OCI-LY7 (cell line): ENCODE measurements at places on chromosomes 7 and 10.

- DNase-seq, result peak; percentile 74
Observed at GRCh38 chr7:149742075-149742701, 31.2 kb downstream of the ZNF467 start.

DNA sequence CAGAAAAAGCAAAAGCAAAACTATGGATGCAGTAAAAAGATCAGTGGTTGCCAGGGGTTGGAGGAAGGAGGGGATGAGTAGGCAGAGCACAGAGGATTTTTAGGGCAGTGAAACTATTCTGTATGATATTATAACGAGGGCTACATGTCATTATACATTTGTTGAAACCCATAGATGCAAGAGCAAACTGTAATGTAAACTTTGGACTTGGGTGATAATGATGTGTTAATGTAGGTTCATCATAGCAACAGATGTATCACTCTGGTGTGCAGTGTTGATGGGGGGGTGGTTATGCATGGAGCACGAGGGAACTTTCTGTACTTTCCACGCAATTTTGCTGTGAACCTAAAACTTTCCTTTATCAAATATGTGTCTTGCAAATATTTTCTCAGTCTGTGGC lies 23.2 kb downstream of the SLK start:
- DNase-seq, result no peak

- DNase-seq, result no peak
Observed at GRCh38 chr10:47190802-47191450, 109.1 kb upstream of the GDF10 start.

DNA sequence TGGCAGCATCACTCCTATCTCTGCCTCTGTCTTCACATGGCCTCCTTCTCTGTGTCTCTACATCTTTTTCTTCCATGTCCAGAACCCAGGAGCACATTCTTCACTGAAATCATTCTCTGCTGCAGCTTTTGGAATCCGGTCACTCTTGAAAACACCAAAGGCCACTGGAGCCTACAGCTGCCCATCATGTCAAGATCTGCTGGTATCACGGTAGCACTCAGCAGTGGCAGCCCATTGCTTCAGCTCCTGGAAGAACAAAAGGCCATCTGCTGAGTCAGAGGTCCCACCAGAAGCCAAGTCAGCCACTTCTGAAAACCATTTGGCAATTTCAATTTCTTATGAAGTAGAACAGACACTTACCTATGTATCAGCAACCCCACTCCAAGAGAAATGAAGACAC lies 6.1 kb upstream of the PCBD1 start:
- DNase-seq, result no peak

DNA sequence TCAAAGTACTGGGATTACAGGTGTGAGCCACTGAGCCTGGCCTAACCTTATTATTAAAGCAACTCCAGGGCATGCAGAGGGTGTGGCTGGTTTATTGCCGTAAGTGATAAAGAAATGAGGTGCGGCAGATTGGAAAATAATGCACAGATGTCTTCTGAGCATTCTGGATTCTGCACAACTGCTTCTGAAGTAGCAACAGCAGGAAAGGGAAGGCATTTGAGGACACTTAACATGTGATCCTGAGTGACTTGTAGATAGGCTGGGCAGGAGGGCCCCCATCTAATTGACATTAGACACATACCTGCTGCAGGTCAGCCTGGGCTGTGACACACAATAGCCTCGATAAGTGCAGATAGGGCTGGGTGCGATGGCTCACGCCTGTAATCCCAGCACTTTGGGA lies 5.6 kb downstream of the RHBDD2 start:
- no peak for DNase-seq

DNA sequence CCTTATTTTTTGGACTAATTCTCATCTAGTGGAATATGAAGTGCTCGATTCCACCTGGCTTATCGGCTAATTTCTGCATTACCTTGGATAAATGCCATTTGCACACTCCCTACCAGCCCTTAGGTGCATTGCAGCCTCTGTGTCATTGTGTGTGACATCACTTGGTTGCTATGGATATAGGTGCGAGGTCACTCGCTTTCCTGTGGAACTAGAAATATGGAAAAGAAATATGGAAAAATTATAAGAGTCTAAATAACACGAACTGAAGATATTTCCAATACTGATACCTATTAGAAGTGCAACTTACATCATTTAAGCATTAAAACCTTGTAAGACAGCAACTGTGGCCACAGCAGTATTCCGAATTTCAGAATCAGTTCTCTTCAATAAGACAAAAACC lies 2.0 kb downstream of the YWHAG start:
- peak; percentile 30 for DNase-seq

- DNase-seq, result no peak
Observed at GRCh38 chr10:23344241-23344841, at the start of gene C10orf67. Gene C10orf67, minus strand, starts transcription at chr10:23344797. Its CDS starts 23 bp downstream, at chr10:23344774.

- DNase-seq, result no peak
Observed at GRCh38 chr7:103412151-103412550, 33.9 kb downstream of the SLC26A5 start.

- no peak for DNase-seq
Observed at GRCh38 chr7:14902589-14903067, at the start of gene DGKB. Gene DGKB, minus strand, starts transcription at chr7:14902751.
